ENCODE measurements at places on chromosomes 7 and 10. TPM values are rescaled to one million over a fixed set of nuclear protein-coding genes. Genes with fewer than 3 reads are reported as not detected.

GRCh38 chr7:130154501-130155317 is 50.5 kb downstream of the TMEM209 start:
- no peak overlapping the region for H3K4me3 ChIP-seq
- no peaks in the 10 kb centered on the region for H3K36me3 ChIP-seq
- peaks cover 12% of the 10 kb centered on the region for H3K4me1 ChIP-seq
- no peaks in the 10 kb centered on the region for H3K27me3 ChIP-seq

CDCA7L gene
- total RNA-seq = 35.8 TPM

GRCh38 chr7:21758286-21758685 is 187.4 kb downstream of the CDCA7L start:
- no peaks in the 10 kb centered on the region for H3K27me3 ChIP-seq
- DNase-seq = no peak
- H3K27ac ChIP-seq = no peak overlapping the region
- H3K4me1 ChIP-seq = no peaks in the 10 kb centered on the region
- no peak overlapping the region for H3K4me3 ChIP-seq
- H3K36me3 ChIP-seq = no peaks in the 10 kb centered on the region

GRCh38 chr7:126760914-126761577 is 491.7 kb downstream of the GRM8 start:
- no peak for DNase-seq
- H3K27ac ChIP-seq = no peak overlapping the region
- no peaks in the 10 kb centered on the region for H3K27me3 ChIP-seq
- H3K4me3 ChIP-seq = no peak overlapping the region
- no peaks in the 10 kb centered on the region for H3K4me1 ChIP-seq

MSANTD7 gene
- 14.6 TPM for total RNA-seq

TAC1 gene
- total RNA-seq = 2.2 TPM

IGFBP1 gene
- total RNA-seq = 0.49 TPM

- H3K27me3 ChIP-seq = no peaks in the 10 kb centered on the region
- peak overlapping the region; percentile 18 for H3K27ac ChIP-seq
- no peaks in the 10 kb centered on the region for H3K4me1 ChIP-seq
Observed at GRCh38 chr7:121000081-121000983, 11.8 kb downstream of the CPED1 start.

Data from colonic mucosa (tissue), 4 donors.